ENCODE measurements at places on chromosomes 4 and X.

GRCh38 chr4:169398316-169398715 lies 127.6 kb upstream of the SH3RF1 start:
- DNase-seq, result no peak

DNA sequence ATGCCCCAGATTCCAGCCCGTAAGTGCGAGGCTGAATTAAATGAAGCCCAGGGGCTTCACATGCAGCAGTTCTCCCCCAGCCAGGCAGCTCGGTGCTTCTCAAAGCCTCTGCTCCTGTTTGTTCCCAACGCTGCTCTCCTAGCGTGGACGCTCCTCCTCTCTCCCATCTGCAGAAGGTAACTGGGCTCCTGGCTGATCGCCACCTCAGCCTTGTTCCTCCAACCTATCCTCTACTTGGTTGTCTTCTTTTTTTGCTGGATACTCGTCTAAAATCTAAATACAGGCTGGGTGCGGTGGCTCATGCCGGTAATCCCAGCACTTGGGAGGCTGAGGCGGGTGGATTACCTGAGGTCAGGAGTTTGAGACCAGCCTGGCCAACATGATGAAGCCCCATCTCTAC lies 70.3 kb downstream of the NSUN7 start:
- DNase-seq, result no peak

DNA sequence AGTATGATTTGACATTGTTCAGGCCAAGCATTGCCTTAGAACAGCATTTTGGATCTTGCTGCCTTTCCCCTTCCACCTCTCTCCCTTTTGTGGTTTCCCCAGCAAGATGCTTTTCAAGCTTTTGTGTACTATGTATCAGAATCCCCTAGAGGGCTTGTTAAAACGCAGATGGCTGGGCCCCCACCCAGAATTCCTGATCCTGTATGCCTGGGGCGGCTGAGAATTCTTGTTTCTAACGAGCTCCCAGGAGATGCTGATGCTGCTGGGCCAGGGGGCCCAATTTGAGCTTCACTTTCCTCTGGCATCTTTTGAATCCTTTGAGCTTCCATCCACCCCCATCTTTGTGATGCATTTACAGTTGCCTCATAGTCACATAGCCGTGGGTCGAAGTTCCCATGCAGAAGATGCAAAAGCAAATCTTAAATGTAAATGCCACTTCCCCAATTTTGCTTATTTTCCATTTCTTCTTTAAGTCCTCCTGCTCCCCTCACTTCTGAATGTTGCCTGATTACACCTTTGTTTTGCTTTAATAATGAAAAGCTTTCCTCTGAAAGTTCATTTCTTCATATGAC lies 18.5 kb downstream of the HCCS start:
- no peak for DNase-seq

GRCh38 chrX:129318375-129318774 lies 204.9 kb downstream of the SMARCA1 start:
- no peak for DNase-seq

- DNase-seq, result no peak
These were observed 28.7 kb downstream of the TMPRSS11A start for GRCh38 chr4:67934628-67935027.

All from anterior cingulate cortex (tissue), 58 donors.